Activated naive CD4-positive, alpha-beta T cell treated with anti-CD3 and anti-CD28 coated beads for 36 hours (primary cell): ENCODE measurements at places on chromosomes 11 and 22.

GRCh38 chr11:12175694-12176241, 65.4 kb downstream of the MICAL2 start:
- peak overlapping the region; percentile 90 for H3K27ac ChIP-seq
- no peak overlapping the region for H3K4me3 ChIP-seq
- H3K4me1 ChIP-seq: peaks cover 70% of the 10 kb centered on the region
- peaks cover 10% of the 10 kb centered on the region for H3K36me3 ChIP-seq

DNA sequence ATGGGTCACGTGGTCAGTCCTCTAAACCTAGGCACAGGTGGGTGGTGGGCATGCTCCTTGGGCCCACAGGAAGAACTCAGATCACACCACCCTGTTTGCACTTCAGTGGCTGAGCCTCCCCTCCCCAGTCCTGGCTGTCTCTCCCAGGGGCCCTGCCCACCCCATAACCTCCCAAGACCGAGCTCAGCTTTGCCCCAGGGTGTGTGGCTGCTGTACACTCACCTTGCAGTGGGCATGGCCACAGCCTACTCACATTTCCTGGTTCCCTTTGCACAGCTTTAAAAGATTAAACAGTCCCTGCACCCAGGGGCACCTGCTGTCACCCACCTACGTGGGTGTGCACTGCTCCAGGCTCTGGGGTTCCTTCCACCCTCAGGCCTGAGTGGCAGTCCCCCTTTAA, 13.8 kb downstream of the TRIOBP start:
- H3K27ac ChIP-seq: no peak overlapping the region
- no peaks in the 10 kb centered on the region for H3K27me3 ChIP-seq
- H3K4me1 ChIP-seq: no peaks in the 10 kb centered on the region
- H3K4me3 ChIP-seq: no peak overlapping the region
- DNase-seq: no peak

DNA sequence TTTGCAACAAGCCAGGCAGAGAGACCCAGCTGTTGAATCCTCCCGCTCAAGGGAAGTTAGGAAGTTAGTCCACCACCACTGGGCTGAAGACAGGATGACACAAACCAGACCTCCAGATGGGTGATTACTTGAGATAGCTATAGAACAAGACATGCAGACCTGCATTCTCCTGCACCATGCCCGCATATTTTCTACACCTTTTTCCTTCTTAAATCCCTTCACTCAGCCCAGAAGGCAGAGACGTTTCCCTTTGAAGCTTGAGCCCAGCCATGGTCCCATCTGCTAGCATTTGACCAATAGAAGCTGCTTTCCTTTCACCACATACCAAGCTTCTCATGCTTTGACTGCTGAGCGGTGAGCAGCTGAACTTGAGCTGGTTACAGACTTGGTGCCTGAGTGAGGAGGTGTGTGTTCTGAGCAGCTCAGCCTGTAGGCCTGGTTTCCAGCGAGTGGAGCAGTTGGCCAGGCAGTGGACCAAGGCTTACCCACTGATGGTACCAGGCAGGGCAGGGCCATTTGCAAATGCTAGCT, 29.2 kb upstream of the CBX6 start:
- peaks cover 3% of the 10 kb centered on the region for H3K36me3 ChIP-seq
- no peak for DNase-seq
- peaks cover 7% of the 10 kb centered on the region for H3K27me3 ChIP-seq
- no peak overlapping the region for H3K4me3 ChIP-seq

GRCh38 chr11:5265832-5266231, 3.9 kb downstream of the HBE1 start:
- no peaks in the 10 kb centered on the region for H3K4me1 ChIP-seq
- no peak overlapping the region for H3K27ac ChIP-seq
- H3K36me3 ChIP-seq: no peaks in the 10 kb centered on the region
- H3K27me3 ChIP-seq: peaks cover 3% of the 10 kb centered on the region

GRCh38 chr22:30315962-30316576, 10.7 kb downstream of the TBC1D10A start:
- H3K36me3 ChIP-seq: peaks cover 11% of the 10 kb centered on the region
- peak overlapping the region; percentile 85 for H3K27ac ChIP-seq
- H3K4me3 ChIP-seq: no peak overlapping the region

DNA sequence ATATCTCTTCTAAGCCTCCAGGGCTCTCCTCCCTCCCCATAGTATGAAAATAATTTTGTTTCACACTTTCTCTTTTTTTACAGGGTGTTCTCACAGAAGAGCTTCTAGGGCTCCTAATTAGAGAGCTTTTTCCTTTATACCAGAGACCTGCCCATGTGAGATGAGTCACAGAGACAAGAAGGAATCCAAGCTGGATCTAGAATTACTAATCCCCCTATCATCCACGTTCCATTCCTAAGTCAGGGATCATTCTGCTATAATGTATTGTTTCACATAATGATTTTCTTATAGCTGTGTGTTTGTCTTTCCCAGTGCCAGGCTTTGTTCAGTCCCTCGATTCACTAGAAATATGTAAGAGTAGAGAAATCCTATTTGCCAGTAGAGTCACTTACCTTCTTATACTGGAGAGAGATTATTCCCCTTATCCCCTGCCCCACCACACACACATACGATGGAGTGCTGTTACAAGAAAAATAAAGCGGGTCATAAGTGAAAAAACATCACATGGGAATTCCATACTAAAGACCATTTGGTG, 778.3 kb upstream of the LRRC4C start:
- H3K27me3 ChIP-seq: no peaks in the 10 kb centered on the region
- no peaks in the 10 kb centered on the region for H3K4me1 ChIP-seq
- H3K4me3 ChIP-seq: no peak overlapping the region
- no peaks in the 10 kb centered on the region for H3K36me3 ChIP-seq

GRCh38 chr11:128575174-128575960, 12.0 kb downstream of the ETS1 start:
- H3K4me3 ChIP-seq: no peak overlapping the region
- H3K27me3 ChIP-seq: no peaks in the 10 kb centered on the region
- peaks cover 64% of the 10 kb centered on the region for H3K4me1 ChIP-seq
- H3K27ac ChIP-seq: no peak overlapping the region
- no peaks in the 10 kb centered on the region for H3K36me3 ChIP-seq

DNA sequence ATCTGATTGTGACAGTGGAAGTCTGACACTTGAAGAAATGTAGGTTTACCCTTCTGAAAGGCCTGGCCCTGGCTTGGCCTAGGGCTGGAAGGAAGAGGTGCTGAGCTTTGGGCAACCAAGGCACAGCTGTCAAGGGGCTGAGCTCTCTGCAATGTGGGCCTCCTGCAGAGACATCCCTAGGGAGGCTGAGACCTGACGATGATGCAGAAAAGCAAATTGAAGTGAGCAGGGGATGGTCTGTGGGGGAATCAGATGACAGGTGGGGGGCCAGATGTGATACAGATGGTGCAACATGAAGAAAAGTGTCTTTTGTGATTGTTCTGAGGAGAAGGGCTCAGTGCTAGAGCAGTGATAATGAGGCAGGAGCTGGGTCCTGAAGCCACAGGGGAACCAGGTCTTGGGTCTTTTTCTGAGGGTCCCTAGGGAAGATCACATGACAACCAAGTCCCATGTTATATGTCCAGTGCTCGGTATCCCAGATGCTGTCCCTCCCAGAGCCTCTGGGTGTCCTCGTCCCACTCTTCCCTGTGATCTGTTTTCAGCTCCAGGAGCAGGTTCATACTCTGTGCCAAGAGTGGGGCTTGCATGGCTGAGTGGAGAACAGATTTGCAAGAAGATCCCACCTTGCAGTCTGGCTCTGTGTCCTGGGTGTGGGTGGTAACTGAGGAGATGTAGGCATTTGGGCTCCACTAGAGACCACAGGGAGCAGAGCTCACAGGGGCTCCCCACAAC, 79.9 kb upstream of the VPREB1 start:
- H3K27ac ChIP-seq: no peak overlapping the region
- no peaks in the 10 kb centered on the region for H3K27me3 ChIP-seq
- no peak overlapping the region for H3K4me3 ChIP-seq

DNA sequence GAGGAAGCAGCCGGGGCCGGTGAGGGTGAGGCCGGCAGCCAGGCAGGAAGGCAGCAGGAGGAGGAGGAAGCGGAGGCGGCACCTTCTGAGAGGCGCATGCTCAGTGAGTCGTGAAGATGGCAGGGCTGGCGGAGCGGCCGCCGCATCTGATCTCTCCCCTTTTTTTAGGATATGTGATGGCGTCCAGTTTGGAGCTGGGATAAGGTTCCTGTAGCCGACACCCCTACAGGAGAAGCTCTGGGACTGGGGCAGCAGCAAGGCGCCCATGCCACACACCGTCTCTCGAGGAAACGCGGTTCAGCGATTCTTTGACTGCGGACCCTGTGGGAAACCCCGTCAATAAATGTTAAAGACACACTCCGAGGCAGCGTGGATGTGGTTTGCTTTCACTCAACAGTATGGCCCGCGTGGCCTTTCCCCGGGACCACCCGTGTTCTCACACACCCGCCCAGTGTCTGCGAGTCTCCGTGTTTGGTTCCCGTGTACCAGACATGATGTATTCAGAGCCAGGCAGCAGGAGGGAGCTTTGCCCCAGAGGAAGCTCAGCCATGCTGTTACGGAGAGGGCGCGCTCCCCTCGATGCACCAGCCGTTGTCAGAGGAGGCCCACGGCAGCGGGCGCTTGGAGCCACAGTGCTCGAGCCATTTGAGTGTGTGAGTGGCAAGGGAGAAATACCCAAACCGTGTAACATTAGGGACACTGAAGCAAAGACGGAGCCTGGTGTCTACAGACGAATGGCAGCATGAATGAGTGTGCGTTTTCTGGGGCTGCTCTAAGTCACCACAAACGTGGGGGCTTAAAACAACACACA, 27.7 kb upstream of the PARVB start:
- peak overlapping the region; percentile 89 for H3K27ac ChIP-seq
- H3K4me1 ChIP-seq: peaks cover 17% of the 10 kb centered on the region
- peak; percentile 80 for DNase-seq
